Activated CD4-positive, alpha-beta T cell treated with anti-CD3 and anti-CD28 coated beads, Interleukin-10, Interleukin-2, amounts not matched to agents 100 ng/mL and 50 ng/mL, durations not matched to agents 16 hours and 8 hours (primary cell): ENCODE measurements at places on chromosomes 12 and 14.

- DNase-seq = no peak
Measured at GRCh38 chr12:59548930-59549329, 46.9 kb upstream of the SLC16A7 start.

- no peak for DNase-seq
Measured at GRCh38 chr14:81231540-81231939, 10.8 kb upstream of the GTF2A1 start.

DNA sequence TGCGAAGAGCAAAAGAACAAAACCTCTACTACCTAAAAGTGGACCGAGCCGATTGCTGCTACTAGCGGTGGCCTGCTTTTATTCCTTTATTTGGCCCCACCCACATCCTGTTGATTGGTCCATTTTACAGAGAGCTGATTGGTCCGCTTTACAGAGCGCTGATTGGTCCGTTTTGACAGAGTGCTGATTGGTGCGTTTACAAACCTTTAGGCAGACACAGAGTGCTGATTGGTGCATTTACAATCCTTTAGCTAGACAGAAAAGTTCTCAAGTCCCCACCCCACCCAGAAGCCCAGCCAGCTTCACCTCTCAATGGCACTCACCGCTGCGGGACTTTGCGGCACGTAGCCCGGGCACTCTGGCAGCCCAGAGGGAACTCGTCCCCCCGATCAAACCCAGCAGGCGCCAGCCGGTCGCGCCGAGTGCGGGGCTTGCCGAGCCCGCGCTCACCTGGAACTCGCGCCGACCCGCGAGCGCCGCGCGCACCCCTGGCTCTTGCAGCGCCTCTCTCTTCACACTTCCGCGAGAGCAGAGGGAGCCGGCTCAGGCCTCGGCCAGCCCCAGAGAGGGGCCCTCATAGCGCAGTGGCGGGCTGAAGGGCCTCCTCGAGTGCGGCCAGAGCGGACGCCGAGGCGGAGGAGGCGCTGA, 8.7 kb upstream of the FGD4 start:
- DNase-seq = peak; percentile 37

DNA sequence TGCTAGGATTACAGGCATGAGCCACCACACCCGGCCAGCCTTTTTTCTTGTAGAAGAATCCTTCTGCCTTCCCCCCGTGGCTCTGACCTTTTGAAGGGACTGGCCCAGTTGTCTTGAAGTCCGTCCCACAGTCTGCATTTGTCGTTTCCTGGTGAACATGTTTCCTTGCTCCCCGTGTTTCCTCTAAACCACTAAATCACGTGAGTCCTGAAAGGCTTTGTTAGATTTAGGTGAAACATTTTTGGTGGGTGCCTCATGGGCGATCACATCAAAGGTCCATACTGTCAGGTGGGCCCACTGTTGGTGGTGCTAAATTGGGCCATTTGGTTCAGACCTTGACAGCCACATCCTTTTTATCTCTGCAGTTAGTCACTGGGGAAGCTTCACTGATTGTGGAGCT, 26.3 kb downstream of the MLXIP start:
- peak; percentile 13 for DNase-seq

DNA sequence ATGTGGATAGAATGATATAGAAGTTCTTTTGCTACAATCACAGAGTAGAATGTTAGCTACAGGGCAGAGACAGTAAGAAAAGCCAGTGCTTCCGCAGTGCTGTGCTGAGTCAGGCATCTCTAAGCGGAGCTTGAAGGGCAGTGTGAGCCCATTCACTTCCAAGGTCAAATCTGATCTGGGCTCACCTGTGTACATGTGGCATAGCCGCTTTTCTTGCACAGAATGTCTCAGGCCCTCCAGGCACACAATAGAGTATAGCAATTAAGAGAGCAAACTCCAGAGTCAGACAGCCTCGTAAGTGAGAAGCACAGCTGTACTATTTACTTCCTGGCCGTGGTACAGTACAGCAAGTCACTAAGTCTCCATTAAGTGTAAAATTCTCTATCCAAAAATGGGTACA, 26.8 kb downstream of the CORO1C start:
- DNase-seq = no peak

DNA sequence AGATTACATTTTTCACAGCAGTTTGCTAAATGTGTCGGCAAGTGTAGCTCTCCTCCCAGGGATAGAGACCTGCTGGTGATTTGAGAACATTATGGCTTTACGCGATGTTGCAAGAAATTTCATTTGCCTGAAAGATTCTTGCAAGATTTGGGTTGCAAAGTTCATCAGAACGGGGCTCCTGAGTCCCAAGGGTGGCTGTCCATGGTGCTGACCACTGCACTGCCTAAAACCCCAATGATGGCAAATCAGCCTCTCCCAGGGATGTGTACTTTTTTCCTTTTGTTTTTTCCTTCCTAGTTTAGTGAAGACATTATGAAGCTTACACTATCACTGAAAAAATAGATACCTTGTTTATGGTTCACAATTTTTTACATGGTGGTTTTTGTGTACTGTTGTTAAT, 85.4 kb downstream of the WSCD2 start:
- DNase-seq = no peak

- DNase-seq = no peak
Measured at GRCh38 chr12:53976172-53976822, 1.5 kb upstream of the HOTAIR start.

GRCh38 chr12:102962986-102963385, 5.5 kb downstream of the ASCL1 start:
- no peak for DNase-seq

DNA sequence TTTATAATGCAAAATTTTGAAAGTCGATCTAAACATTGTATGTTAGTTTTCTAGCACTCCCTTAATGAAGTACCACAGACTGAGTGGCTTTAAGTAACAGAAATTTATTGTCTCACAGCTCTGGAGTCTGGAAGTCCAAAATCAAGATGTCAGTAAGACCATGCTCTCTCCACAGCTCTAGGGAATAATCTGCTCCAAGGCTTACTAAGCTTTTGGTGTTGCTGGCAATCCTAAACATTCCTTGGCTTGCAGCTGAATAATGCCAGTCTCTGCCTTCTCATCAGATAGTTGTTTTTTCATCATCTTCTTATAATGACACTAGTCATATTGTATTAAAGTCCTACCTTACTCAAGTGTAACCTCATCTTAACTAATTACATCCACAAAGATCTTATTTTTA, 102.2 kb downstream of the RASSF9 start:
- DNase-seq = no peak

- no peak for DNase-seq
Measured at GRCh38 chr14:86087377-86087776, 557.4 kb downstream of the FLRT2 start.

- DNase-seq = no peak
Measured at GRCh38 chr12:92062539-92063493, 82.8 kb downstream of the BTG1 start.

GRCh38 chr12:80187660-80188090, 88.3 kb downstream of the OTOGL start:
- DNase-seq = peak; percentile 63

DNA sequence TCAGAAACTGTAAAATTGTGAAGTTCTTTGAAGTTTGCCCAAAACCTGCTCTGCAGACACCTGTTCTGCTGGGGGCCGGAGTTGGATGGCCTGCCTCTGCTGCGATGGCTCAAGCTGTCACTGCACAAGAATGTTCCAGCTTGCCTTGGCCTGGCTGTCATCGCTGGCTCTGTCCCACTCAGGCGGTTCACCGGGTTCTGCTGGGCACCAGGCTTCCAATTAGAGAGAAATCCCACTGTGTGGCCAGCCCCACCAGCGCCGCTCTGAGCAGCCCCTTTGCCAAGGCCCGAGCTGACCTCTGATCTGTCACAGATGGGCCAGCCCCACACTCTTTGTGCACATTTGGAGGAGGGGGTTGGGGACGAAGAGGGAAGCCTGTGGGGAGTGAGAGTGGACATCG, 71.7 kb upstream of the GPATCH2L start:
- DNase-seq = no peak
